Activated T-helper 2 cell treated with anti-CD3 and anti-CD28 coated beads, Interferon-gamma antibody, Interleukin-2, Interleukin-4, amounts not matched to agents 10 μg/mL and 5 μg/mL and 100 μg/mL, durations not matched to agents 14 hours and 24 hours and 36 hours (primary cell): ENCODE measurements at places on chromosomes 16 and 17. TPM values are rescaled to one million over a fixed set of nuclear protein-coding genes. Genes with fewer than 3 reads are reported as not detected.

DNA sequence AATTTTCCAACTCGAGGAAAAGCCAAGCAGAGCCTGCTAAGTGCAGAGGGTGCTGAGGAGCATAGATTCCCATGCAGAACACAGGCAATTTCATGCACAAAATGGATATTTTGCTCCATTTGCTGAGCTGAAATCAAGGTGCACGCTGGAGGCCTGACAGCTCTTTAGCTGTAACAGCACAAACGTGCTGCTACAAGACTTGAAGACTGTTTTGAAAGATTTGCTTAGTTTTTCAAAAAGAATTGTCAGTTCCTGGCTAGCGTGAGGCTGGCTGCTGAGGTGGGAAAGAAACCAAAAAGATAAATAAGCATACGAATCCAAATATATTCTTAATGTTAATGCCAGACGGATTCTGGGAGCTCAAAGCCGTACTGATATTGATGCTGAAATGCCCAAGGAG is 309.0 kb upstream of the MAF start:
- DNase-seq: no peak
- no peaks in the 10 kb centered on the region for H3K4me1 ChIP-seq
- H3K27me3 ChIP-seq: peaks cover 7% of the 10 kb centered on the region
- H3K4me3 ChIP-seq: no peak overlapping the region

- H3K36me3 ChIP-seq: peaks cover 11% of the 10 kb centered on the region
- no peak for DNase-seq
- no peak overlapping the region for H3K4me3 ChIP-seq
- peaks cover 56% of the 10 kb centered on the region for H3K4me1 ChIP-seq
Measured at GRCh38 chr17:48433896-48434295, 3.9 kb upstream of the SKAP1 start.

DNA sequence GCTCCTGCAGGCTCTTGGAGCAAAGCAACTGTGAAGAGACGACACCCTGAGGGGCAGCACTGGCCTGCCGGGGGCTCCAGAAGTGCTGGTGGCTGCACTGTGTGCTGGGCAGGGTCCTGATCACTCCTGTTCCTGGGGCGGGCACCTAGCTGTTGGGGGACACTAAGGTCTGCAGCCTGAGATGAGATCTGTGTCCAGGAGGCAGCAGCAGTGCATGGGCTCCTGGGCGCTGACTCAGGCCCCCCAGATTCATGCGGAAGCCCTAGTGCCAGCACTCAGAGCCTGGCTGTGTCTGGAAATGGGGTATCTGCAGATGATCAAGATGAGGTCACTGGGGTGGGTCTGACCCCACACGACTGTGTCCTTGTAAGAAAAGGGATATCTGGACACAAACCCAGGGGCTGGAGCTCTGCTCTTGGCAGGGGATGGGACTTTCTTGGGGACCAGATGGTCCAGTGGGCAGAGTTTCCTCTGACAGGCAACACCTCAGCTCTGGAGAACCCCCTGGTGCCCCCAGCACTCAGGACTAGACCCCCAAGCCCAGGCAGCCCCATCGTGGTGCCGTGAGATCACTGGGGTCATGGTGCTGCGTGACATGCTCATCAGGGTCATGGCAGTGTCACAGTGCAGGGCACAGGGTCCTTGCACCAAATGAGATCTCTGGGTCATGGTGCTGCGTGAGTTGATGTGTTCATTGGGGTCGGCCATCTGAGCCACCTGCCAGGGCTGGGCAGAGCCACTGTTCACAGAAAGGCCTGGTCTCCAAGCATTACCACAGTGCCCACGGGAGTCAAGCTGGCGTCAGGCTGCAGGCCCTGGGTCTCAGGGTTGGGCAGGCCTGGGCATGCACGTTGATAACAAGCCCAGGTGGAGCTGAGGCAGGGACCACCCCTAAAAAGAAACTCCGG is 9.5 kb downstream of the FAAP100 start:
- no peak for DNase-seq
- no peak overlapping the region for H3K4me3 ChIP-seq
- no peaks in the 10 kb centered on the region for H3K27me3 ChIP-seq
- no peaks in the 10 kb centered on the region for H3K4me1 ChIP-seq
- H3K27ac ChIP-seq: no peak overlapping the region

DNA sequence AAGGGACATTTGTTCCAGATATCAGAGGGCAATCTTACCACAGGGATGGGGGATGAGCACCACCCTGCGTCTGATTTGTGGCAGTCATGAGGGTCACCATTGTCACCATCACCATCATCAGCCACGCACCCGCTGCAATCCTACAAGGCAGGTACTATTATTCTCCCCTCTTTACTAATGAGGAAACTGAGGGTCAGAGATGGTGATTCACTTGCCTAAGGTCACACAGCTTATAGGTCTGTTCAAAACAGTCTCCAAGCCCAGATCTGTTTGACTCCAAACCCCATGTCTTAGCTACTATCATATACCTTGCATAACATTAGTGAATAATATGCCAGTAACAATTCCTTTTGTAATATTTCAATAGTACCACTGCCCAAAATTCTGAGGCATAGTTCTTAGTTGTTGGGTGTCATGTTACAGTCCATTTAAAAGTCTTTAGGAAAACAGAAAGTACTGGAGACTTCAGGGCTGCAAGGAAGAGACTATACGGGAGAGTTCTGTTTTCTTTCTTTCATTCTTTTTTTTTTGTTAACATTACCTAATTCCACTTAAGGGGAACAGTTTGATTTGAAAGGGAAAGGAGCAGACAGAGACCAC is 166.4 kb downstream of the C16orf95 start:
- H3K27me3 ChIP-seq: no peaks in the 10 kb centered on the region
- DNase-seq: no peak
- H3K36me3 ChIP-seq: no peaks in the 10 kb centered on the region
- H3K4me3 ChIP-seq: no peak overlapping the region
- no peaks in the 10 kb centered on the region for H3K4me1 ChIP-seq
- H3K27ac ChIP-seq: no peak overlapping the region

DNA sequence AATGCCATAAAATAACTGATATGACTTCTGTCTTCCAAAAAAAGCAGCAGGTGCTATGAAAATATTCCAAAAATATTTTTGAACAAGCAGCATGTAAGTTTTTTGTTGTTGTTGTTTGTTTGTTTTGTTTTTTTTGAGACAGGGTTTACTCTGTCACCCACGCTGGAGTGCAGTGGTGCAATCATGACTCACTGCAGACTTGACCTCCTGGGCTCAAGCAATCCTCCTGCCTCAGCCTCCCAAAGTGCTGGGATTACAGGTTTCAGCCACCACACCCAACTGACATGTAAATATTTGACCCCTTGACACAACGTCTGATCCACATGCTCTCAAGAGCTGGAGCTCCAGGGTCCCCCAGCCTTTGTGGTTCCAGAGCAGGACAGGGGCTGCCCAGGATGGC is 98.4 kb downstream of the LITAF start:
- no peaks in the 10 kb centered on the region for H3K36me3 ChIP-seq
- H3K27ac ChIP-seq: no peak overlapping the region
- no peaks in the 10 kb centered on the region for H3K4me1 ChIP-seq
- H3K27me3 ChIP-seq: no peaks in the 10 kb centered on the region
- DNase-seq: no peak

DNA sequence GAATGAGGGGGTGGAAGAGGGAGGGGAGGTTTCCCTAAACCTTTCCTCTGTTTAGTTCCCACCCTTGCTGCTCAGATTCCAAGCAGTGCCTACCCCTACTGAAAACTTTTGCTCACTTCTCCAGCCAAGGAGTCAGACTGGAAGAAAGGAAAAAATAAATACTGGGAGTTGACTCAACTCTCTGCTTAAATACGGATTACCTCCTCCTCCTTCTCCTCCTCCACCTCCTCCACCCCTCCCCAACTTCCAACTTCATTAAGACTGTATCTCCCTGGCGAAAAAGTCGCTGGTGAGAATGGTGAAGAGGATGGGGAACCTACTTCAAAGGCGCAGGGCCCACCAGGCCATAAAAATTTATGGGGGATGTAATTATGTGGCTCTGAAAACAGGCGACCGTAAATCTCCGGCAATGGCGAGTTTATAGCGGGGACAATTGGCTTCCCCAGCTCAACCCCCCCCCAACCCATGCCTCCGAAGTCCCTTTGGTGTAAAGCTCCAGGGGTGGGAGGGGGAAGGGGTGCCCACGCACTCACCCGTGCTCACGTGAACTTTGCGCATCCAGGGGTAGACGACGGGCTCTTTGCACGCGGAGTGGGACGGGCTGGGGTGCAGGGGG is 712 bp downstream of the HOXB4 start:
- peaks cover 43% of the 10 kb centered on the region for H3K4me1 ChIP-seq
- peaks cover 2% of the 10 kb centered on the region for H3K36me3 ChIP-seq
- peak overlapping the region; percentile 83 for H3K4me3 ChIP-seq
- DNase-seq: no peak
- peak overlapping the region; percentile 54 for H3K27ac ChIP-seq

GRCh38 chr17:19271780-19272357 is 34.7 kb downstream of the EPN2 start:
- peaks cover 7% of the 10 kb centered on the region for H3K4me1 ChIP-seq
- H3K27me3 ChIP-seq: peaks cover 12% of the 10 kb centered on the region
- no peak overlapping the region for H3K4me3 ChIP-seq

DNA sequence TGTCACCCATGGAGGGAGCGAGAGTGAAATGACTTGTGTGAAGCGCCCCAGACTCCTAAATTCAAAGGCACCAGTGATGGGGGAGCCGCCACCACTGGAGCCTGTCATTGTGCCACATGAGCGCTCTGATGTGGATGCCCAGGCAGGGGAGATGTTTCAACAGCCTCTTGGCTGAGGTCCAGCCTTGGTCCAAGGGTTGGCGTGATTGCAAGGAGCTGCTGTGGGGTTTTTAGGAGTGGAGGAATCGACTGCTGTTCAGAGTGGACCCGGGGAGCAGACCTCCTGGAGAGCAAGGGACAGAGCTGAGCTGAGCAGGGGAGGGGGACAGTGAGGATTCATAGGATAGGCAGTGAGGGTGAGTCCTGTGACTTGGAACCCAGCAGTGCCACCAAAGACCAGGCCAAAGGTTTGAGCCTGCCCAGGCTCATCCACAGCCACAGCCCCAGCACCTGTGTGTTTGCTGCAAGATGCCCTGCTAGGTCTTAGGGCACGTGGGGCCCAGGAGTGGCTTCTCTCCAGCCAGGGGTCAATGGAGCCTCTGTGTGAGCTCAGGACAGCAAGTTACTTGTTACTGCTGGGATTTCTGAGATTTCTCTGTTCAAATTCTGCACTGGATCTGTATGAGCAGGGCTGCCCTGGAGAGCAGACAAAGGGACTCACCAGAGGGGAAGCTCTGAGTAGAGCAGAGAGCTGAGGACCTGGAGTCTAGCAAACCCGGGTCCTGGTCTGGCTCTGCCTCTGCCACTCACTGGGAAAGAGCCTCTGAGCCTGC is 20.3 kb downstream of the RHBDL3 start:
- no peak overlapping the region for H3K27ac ChIP-seq
- DNase-seq: no peak
- H3K36me3 ChIP-seq: no peaks in the 10 kb centered on the region
- no peak overlapping the region for H3K4me3 ChIP-seq

DNA sequence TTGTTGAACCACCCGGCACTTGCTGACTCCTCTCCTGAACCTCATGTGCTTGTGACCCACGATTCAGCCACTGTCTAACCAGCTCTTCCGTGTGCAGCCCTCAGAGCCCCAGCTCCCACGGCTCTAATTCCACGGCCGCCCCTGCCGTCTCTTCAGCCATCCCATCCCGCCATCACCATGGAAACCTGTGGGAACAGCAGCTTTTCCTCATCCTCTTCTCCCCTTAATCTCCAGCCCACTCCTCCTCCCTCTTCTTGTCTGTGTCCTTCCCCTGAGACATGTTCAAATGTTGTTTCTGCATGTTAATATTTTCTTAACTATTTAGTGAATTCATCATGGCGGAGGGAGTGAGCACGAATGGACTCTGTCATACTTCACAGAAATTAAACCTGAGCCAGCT is 285.2 kb downstream of the CDH13 start:
- no peak overlapping the region for H3K27ac ChIP-seq
- DNase-seq: no peak
- H3K36me3 ChIP-seq: no peaks in the 10 kb centered on the region
- H3K27me3 ChIP-seq: no peaks in the 10 kb centered on the region
- H3K4me3 ChIP-seq: no peak overlapping the region

- peak overlapping the region; percentile 97 for H3K27ac ChIP-seq
- peaks cover 53% of the 10 kb centered on the region for H3K4me1 ChIP-seq
- peak overlapping the region; percentile 99 for H3K4me3 ChIP-seq
- H3K36me3 ChIP-seq: peaks cover 54% of the 10 kb centered on the region
- H3K27me3 ChIP-seq: no peaks in the 10 kb centered on the region
- no peak for DNase-seq
Measured at GRCh38 chr16:30473231-30474073, 910 bp downstream of the ITGAL start.

- peak overlapping the region; percentile 69 for H3K27ac ChIP-seq
- H3K27me3 ChIP-seq: no peaks in the 10 kb centered on the region
- no peak overlapping the region for H3K4me3 ChIP-seq
- H3K4me1 ChIP-seq: peaks cover 12% of the 10 kb centered on the region
- peak; percentile 26 for DNase-seq
Measured at GRCh38 chr17:82848022-82848592, 8.3 kb upstream of the ZNF750 start.

GRCh38 chr16:64094181-64094965 is 1027.5 kb downstream of the CDH11 start:
- DNase-seq: no peak
- no peak overlapping the region for H3K27ac ChIP-seq
- H3K4me1 ChIP-seq: no peaks in the 10 kb centered on the region

GRCh38 chr16:521381-522210 is 5.9 kb upstream of the CAPN15 start:
- peaks cover 14% of the 10 kb centered on the region for H3K36me3 ChIP-seq
- no peak for DNase-seq
- no peak overlapping the region for H3K4me3 ChIP-seq
- no peaks in the 10 kb centered on the region for H3K27me3 ChIP-seq

GRCh38 chr17:49994085-49995054 is 654 bp downstream of the DLX3 start:
- H3K27me3 ChIP-seq: peaks cover 66% of the 10 kb centered on the region
- H3K27ac ChIP-seq: peak overlapping the region; percentile 54
- H3K4me1 ChIP-seq: peaks cover 18% of the 10 kb centered on the region
- peak overlapping the region; percentile 76 for H3K4me3 ChIP-seq
- no peak for DNase-seq

- no peak overlapping the region for H3K4me3 ChIP-seq
- H3K27ac ChIP-seq: no peak overlapping the region
- no peak for DNase-seq
- no peaks in the 10 kb centered on the region for H3K4me1 ChIP-seq
- H3K36me3 ChIP-seq: no peaks in the 10 kb centered on the region
Measured at GRCh38 chr16:16805809-16806208, 426.9 kb downstream of the NPIPA7 start.

DNA sequence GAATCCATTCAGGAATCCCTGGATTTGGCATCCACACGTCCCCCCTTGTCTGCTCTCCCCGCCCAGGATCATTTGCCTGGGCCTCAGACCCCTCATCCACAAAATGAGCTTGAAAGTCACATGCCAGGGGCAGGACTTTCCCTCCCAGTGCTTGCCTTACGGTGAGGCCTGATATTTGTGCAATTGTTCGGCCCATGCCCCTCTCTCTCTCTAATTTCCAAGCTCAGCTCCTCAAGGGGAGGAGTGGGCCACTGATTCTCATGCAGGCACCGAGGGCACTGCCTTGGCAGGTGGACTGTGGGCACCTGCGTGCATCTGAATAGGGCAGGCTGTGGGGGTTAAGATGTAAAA is 267.2 kb upstream of the FOXF1 start:
- no peaks in the 10 kb centered on the region for H3K4me1 ChIP-seq
- H3K4me3 ChIP-seq: no peak overlapping the region
- H3K27ac ChIP-seq: no peak overlapping the region
- DNase-seq: no peak
- H3K27me3 ChIP-seq: peaks cover 19% of the 10 kb centered on the region

Gene CSH1
- not detected in 2 replicates for total RNA-seq

Gene CEMP1
- 0.25 TPM in 1 of 2 replicates, not detected in the other for total RNA-seq

Gene GAS7
- 0.18 TPM in 1 of 2 replicates, not detected in the other for total RNA-seq

Gene KDM6B
- total RNA-seq: 96.0 and 99.6 TPM in 2 replicates

Gene SPATA22
- not detected in 2 replicates for total RNA-seq

Gene GSG1L2
- total RNA-seq: not detected in 2 replicates

Gene SOST
- total RNA-seq: not detected in 2 replicates

Gene TP53TG3F
- total RNA-seq: not detected in 2 replicates
